ENCODE measurements at places on chromosomes 4 and X. TPM values are rescaled to one million over a fixed set of nuclear protein-coding genes. Genes with fewer than 3 reads are reported as not detected.

LONRF3 gene
- 2.2 TPM for total RNA-seq

SOWAHD gene
- total RNA-seq = 0.17 TPM

DNA sequence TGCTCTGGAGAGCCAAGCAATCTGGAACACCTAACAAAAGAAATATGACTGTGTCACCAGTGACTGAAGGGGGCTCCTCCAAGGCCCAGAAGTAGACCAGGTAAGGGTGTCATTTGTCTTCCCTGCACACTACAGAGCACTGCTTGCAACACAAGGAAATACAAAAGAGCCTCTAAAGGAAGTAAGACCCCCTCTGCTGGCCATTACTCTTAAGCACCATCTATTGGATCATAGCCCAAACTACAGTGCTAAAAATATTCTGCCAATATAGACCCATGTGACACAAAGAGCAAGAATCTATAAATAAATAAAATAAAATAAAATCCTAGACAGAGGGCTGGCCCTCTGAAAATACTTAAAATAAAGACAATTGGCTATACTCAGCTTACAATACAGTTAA lies 528.7 kb downstream of the TMA16 start:
- no peak for DNase-seq

GRCh38 chrX:19443869-19444526 lies 71.3 kb downstream of the MAP3K15 start:
- DNase-seq = no peak

SAGE1 gene
- total RNA-seq = not detected

GRCh38 chrX:140712413-140713173 lies 3.0 kb downstream of the LINC00632 start:
- DNase-seq = peak; percentile 64

DNA sequence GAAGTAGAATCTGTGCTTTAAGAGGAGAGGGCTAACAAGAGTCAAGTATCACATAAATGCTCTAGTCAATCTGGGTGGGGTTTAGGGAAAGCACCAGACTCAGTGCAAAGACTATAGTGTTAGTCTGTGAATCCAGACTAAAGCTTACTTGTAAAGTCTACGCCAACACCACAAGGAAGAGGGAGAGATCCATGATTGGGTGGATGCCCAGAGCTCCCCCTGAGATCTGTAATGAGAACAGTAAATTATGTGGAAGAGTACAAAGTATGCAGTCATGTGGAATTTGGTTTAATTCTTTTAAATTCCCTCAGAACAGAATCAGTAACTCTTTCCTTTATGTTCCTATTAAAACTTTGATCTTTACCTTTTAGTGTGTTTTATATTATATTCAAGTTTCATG lies 354.7 kb upstream of the SPANXN4 start:
- DNase-seq = no peak

DGAT2L6 gene
- total RNA-seq = not detected

- no peak for DNase-seq
Measured at GRCh38 chr4:173910891-173911290, 372.6 kb downstream of the FBXO8 start.

All from Daoy (cell line).